Amniotic epithelial cell (primary cell): ENCODE measurements at places on chromosomes 3 and 15.

DNA sequence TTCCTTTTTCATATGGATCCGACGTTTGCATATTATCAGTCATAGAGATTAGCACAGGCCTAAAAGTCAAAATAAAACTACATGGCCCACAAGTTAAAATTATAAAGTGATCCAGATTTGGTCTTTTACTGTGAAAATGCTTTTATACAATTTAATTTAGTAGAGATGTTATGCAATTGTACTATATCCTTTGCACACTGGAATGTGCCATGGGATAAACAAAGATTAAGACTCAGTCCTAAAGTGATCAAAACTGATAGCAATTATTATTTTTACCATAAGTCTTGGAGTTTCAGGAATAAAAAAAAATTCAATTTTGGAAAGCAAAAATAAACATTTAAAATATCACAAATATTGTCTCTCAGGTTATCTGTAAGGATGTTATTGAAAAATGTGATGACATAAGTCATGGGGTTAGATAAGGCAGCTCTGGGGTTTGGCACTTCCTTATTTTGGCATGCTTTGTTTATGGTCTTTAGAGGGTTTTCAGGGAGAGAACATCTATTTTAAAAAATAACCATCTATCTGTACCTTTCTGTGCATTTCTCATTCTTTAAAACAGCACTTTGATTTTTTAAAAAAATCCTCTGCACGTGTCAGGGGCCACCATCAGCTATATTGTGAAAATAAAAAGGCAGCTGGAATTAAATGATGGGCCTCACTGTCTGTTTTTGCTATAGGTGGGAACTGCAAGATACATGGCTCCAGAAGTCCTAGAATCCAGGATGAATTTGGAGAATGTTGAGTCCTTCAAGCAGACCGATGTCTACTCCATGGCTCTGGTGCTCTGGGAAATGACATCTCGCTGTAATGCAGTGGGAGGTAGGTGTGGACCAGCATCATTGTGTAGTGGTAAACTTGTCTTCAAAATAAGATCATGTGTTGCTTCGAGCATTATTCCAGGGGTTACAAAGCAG is 67.3 kb downstream of the TGFBR2 start:
- DNase-seq = peak; percentile 25

GRCh38 chr3:169668072-169668956 is 4.8 kb upstream of the MECOM start:
- DNase-seq = no peak

DNA sequence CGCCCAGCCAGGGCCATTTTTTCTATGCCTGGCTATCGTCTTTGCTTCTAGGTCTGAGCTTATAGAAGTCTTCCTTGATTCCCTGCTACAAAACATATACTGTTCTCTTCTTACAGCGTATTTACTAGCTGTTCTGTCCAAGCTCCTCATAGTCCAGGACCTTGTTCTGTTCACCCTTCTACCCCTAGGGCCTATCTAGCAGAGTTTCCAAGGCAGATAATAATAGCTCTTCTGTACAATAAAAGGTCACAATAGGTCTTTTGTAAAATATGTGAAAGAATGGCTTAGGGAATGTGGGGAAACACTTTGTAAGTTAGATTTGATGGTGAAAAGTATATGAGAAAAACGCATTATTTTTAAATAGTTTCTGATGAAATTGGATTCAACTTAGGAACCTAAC is 158.2 kb downstream of the P3H2 start:
- no peak for DNase-seq

DNA sequence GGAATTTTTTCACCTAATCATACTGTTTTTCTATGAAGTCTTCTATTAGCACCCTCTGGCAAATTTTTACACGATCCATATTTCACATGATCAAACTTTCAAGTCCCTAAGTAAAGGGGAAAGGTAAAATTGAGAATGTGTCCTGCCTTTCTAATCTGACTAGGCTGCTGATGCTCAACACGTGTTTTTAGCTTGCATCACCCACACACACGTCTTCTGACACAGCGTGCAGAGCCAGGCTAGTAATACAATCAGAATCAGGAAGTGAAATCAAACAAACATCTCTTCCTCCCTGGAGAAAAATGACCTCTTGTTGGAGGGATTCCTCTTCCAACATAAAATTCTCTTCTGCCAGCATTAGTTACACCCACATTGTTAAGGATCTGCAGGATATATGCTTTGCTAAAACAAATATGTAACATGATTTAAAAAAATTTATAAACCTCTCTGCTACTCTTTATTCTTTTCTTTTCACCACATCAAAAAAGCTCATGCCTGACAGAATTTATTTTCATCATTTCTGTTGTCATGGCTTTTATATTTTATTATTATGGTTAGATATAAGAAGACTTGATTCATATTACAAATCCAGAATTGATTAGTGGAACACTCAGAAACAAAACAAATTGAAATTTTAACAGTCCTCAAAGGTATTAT is 122.4 kb downstream of the RAP2B start:
- peak; percentile 88 for DNase-seq

GRCh38 chr15:80127911-80128310 is 24.9 kb upstream of the FAH start:
- peak; percentile 17 for DNase-seq

- DNase-seq = no peak
These were observed 25.7 kb downstream of the TUBGCP5 start for GRCh38 chr15:23013681-23014080.

DNA sequence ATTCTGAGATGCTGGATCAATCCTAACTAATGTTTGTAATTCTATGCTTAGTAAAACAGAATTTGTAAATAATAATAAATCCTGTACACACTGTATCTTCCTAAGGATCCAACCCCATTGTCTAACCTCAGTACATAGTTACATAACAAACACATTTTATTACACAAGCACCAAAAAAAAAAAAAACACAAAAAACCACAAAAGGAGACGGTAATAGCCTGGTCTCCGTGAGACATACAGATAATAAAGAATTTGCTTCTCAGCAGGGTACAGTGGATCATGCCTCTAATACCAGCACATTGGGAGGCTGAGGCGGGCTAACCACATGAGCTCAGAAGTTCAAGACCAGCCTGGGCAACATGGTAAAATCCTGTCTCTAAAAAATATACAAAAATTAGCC is 558.7 kb downstream of the MAGI1 start:
- DNase-seq = peak; percentile 82

GRCh38 chr3:69324362-69325025 is 61.4 kb downstream of the FRMD4B start:
- no peak for DNase-seq
